ENCODE measurements at places on chromosomes 1 and 21.

DNA sequence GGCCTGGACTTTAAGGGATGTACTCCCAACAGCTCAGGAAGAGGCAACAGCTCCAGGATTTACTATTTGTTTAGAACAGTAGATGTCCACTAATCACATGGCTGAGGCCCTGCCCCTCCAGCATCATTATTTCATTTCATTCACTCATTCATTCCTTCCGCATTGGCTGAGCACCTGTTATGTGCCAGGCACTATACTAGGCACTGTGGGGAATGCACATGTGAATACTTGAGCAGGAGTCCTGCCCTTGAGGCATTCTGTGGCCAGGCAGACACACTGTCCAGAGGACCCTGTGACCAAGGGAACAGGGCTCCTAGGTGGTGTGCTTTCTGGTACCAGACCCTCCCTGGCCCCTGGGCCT, 24.3 kb downstream of the KIAA1614 start:
- DNase-seq = no peak

DNA sequence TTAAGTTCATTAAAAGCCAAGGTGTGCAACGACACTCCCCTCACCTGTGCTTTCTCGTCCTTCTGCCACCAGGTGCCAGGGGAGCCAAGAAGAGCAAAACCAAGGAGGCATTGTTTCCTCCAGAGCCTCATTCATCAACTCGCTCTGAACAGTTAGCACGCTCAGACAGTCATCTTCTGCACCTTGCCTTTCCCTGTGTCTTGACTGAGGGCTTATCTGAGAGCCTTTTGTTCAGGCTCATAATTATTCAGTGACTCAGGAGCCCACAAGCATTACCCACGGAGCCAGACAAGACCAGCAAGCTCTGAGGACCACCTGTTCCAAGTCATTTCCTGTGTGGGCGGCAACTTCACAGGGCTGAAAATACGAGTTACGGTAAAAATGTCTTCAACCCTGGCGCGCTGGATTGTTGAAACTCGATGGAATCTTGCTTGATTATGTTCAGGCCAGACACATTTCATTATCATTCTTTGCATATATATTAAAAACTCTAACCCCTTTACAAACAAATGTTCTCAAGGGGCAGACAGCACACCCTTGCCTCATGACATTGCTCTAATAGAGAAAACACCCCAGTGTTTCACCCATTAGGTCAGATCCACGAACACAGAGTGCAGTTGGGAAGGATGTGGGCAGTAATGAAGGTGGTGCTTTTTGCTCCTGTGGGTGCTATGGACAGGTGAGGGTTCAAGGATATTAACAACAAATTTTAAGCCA, 89.7 kb upstream of the RUNX1 start:
- DNase-seq = no peak

- DNase-seq = no peak
Observed at GRCh38 chr1:156122519-156123355, 8.2 kb downstream of the LMNA start.

DNA sequence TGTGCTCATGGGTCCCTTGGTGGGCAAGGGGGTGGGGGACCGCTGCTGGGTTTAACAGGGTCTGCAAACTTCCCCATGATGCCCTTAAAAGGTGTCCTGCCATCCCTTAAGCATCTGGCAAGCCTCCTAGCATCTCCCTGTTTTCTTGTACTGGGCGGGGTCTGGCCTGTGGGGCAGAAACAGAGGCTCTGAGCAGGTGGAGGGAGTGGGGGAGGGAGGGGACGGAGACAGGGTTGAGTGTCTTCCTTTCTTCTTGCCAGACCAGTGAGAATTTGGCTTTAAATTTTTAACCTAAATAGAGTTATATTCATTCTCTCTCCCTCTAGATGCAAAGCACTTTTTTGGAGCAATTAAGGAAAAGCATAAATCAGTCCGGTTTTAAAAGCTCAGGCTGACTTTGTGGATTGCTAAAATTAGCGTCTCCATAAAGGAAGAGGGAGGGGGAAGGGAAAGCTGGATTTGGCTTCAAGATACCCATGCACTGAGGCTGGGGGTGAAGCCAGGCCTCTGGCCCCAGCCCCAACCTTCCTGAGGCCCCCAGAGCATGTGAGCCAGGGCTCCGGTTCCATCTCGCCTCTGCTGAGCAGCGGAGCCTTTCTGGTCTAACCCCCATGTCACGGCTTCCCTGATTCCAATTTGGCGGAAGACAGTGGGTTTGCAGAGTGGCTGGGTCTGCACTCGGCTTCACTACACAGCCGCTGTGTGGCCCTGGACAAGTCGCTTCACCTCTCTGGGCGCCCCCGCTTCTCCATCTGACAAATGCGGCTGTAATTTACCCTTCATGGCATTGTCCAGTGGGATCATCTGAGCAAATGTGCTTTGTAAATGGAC, 25.3 kb downstream of the IGSF21 start:
- no peak for DNase-seq

DNA sequence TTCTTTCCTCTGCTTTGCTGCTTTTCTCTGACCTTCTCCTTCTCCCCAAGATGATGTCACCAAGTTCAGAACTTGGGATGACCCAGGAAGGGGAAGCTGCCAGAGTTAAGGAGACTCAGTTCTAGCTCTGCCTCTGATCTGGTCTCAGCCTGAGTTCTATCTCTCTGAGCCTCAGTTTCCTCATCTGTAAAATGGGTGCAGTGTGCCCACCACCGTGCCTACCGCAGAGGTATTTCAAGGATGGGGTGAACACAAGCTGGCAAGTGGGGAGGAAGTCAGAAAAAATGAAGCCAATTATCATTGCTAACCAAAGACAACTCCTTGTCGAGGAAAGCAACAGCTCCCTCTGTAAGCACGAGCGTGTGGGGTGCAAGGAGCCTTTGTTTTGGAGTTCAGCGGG, 249.7 kb downstream of the KAZN start:
- no peak for DNase-seq

DNA sequence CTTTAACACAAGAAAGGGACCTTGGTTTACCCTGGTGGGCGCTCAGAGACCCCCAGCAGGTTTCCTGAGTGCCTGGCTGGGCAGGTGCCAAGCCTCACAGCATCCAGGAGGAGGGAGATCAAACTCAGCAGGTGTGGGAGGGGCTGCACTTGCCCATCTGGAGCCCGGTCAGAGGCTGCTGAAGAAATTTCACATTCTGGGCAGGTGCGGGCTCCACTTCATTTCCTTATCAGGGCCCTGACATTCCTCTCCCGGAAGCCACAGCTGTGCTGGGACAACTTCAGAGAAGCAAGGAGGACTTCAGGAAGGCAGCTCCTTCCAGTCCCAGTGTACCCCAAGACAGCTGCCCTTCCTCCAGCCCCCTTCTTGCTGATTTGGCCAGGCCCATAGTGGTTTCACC, 82.9 kb downstream of the ITPKB start:
- no peak for DNase-seq

DNA sequence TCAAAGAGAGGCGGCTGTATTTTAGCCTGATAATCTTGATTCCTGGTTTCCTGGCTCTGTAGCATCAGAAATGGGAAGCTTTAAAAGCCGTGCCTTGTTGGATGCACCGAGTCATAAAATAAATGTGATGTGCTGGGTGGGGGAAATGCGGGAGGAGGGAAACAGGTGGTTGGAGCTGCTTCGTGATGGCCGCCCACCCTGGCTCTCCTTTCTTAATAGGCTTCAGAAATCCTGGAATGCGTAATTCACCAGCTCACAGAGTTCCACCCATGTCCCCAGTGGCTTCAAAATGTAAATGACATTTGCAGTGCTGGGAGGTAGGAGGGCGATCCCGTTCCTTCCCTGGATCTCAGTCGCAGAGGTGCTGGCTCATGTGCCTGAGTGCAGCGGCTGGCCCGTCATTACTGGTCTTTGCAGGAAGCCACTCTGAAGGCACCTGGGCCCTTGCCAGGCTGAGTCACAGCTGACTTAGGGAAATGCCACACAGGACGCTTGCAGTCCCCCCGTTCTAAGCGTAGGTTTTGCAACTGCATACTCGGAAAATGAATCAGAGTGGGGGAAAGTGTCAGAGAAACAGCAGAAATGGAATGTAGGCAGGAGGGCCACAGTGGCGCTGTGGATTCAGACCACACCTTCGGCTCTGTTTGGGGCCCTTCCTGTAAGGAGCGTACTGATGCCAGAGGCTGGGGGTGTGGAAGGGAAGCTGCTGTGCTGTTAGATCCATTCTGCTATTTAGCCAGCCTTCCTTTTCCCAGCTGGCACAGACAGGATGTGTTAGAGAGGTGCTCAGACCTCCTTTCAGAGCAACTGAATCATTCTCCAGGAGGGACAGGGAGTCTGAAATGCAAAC, 37.6 kb downstream of the GALNT2 start:
- peak; percentile 26 for DNase-seq

DNA sequence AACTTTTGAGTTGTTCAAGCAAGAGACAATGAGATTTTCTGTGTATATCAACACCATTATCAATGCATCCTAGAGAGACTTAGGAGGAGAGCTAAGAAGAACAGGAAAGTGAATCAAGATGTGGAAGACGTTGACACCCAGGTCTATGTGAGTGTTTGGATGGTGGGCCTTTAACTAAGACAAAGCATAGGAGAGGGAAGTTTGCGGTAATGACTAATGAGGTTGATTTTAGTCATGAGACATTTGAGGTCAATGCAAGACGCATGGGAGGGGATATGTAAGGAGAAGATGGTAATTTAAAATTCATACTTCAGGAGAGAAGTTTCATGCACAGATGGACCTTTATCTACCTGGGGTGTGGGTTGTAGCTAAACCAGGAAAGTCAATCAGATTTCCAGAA, 269.6 kb downstream of the VAV3 start:
- no peak for DNase-seq

All from NCI-H1417 treated with DMSO at 0.1 percent for 48 hours (cell line).